ENCODE measurements at places on chromosomes 6 and 20. TPM values are rescaled to one million over a fixed set of nuclear protein-coding genes. Genes with fewer than 3 reads are reported as not detected.

CST1 gene
- total RNA-seq: not detected

DNA sequence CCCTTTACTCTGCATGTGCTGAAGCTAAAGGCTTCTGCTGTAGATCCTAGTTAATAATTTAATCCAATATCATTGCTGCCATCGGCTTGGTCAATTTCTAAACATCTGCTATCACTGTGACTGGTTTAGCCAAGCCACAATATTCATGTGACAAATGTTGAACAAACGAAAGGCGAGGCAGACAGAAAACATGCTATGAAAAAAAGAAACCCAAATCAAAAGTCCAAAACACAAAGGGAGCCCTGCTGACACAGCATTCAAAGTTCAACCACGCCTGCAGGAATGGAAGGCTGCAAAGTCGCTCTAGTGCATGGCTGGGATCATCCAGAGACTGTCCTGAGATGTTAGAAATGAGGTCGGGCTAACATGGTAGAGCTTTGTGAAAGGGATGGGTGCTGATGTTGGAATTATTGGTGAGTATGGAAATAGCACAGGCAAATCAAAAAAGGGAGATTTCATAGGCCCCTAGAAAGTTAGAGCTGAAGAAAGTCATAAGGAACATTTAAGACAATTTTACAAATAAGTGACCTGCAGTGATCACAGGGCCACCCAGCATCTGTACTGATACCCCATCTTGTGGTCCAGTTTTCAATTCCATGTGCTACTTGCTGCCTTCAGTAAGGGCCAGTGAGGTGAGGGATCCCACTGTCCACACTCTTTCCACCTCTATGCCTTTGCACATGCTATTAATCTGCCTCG, 8.8 kb upstream of the NHSL1 start:
- no peak for ATAC-seq

DNA sequence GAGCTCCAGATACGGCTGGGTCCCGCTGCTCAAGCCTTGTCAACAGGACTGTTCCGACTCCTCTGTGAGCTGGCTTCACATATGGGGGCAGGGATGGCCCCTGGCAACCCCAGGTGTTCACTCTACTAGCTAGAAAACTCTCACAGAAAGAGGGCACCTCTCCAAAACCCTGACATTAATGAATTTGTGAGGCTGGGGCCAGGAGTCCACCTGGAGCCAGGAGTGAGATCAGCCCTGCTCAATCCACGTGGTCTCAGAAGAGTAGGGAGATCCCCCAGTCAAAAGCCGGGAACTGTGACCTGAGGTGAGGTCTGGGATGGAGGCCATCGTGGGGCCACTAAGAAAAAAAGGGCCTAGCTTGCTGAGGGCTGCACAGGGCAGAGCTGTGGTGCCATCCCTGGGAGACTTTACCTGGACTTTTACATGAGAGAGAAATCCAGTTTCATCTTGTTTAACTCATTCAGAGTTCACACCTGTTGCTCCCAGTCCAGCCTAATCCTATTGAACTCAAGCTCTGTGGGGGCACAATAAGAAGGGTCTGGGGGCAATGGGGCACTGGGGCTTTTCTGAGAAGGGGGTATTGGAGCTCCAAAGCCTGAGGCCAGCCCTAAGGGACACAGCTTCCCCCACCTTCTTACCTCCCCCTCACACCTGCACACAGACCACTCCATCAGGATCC, 144.3 kb upstream of the MLN start:
- no peak for ATAC-seq

SLC35F1 gene
- total RNA-seq: not detected

DNA sequence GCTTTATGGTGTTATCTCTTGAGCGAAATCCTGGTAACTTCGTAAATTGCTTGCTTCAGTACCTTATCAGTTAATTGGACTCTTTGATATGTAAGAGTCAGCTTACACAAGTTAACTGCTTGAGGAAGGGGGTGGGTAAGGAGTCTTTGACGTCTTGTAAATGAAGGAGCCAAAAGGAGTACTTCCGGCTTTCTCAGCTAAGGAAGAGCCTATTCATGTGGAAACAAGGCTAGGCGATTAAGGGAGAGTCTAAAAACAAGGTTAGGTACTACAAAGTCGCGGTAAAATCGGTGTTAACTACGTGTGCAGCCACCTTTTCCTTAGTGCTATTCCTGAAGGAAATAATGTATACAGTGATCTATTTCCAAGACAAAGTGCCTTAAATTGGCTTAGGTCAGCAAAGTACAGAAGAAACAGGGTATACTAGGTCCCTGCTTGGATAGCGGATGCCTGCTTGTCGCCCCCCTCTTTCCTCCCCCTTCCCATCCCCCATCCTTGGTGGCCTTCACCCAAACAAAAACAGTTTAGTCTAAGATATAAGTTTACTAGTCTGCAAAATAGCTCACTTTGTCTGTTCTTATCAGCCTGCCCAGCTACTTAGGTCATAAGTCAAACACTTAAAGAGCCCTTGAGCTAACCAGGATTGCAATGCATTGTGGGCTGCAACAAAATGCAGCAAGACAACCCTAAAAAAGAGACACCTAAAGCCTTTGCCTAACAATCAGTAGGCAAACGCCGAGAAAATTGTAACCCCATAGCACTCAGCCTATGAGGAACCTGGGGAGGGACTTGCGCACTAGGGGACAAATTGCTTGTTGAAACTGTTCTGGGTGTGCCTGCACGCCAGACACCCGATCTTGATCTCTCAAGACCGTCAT, 147.3 kb downstream of the TRIM27 start:
- no peak for ATAC-seq

REM1 gene
- 0.20 TPM for total RNA-seq

SOX18 gene
- total RNA-seq: 5.4 TPM

TMEM217 gene
- total RNA-seq: 0.84 TPM

- ATAC-seq: no peak
Observed at GRCh38 chr6:154241581-154241980, 115.0 kb downstream of the IPCEF1 start.

GRCh38 chr6:40681622-40682021, 94.5 kb upstream of the LRFN2 start:
- no peak for ATAC-seq

DNA sequence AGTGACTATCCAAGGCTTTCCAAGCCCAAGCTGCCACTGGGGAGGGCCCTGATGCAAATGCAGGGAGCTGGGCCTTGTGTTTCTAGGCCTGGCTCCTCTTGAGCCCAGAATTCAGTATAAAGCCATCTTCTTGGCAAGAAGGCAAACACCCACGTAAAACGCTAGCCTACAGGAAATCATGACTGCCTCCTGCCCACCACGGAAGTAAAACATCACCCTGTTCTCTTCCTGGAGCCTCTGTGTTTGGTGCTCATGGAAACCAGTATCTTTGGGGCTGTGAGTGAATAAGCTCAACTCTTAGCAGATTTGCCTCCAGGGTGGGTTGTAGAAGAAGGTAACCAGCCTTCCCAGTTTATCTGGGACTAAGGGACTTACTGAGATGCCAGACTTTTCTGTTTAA, 271.0 kb downstream of the ZNF217 start:
- no peak for ATAC-seq

DNA sequence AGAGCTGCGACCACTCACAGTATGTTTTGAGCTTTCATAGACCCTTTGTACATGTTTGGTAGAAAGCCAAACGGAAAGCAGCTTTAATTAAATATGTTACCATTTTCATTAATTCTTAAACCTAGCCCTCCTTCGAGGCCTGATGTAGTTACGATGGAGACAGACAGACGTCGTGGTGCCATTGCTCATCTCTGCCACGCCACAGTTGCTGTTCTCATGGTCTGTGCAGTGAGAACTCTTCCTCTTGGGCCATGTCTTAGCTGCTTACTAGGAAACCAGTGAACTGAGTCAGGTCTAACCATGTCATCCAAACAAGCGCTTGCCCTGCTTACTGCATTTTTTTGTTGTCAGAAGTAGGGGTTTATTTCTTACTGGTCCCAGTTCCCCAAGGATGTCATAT, 62.8 kb downstream of the SNX9 start:
- no peak for ATAC-seq

- no peak for ATAC-seq
Observed at GRCh38 chr6:122098201-122098678, 301.2 kb upstream of the HSF2 start.

DNA sequence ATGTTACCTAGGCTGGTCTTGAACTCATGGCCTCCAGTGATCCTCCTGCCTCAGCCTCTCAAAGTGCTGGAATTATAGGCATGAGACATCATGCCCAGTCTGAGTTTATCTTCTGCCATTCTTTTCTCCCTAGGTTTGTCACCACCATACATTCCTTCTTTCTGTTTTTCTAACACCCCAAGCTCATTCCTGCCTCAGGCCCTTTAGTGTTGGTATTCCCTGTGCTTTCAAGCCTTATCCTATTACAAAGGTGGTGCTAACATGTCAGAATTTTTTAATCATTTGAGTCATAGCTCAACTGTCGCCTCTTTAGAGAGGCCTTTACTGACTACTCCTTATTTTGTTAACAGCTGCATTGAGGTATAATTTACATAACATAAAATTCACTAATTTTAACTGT, 221.1 kb upstream of the PRSS16 start:
- no peak for ATAC-seq

HLA-DRA gene
- 38.7 TPM for total RNA-seq

GRCh38 chr20:23795526-23795925, 31.0 kb downstream of the CST2 start:
- ATAC-seq: no peak

GSTA2 gene
- total RNA-seq: not detected

DNA sequence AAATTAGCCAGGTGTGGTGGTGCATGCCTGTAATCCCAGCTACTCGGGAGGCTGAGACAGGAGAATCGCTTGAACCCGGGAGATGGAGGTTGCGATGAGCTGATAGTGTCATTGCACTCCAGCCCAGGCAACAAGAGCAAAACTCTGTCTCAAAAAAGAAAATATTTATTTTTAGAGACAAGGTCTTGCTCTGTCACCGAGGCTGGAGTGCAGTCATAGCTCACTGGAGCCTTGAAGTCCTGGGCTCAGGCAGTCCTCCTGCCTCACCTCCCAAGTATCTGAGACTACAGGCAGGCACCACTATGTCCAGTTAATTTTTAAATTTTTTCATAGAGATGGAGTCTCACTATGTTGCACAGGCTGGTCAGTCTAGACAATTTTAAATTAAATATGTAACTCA, 16.2 kb upstream of the CEBPB start:
- no peak for ATAC-seq

GHRH gene
- total RNA-seq: not detected

GRCh38 chr20:12255461-12255970, 337.8 kb downstream of the BTBD3 start:
- ATAC-seq: no peak

- ATAC-seq: no peak
Observed at GRCh38 chr6:85396159-85396808, 53.6 kb upstream of the NT5E start.

DNA sequence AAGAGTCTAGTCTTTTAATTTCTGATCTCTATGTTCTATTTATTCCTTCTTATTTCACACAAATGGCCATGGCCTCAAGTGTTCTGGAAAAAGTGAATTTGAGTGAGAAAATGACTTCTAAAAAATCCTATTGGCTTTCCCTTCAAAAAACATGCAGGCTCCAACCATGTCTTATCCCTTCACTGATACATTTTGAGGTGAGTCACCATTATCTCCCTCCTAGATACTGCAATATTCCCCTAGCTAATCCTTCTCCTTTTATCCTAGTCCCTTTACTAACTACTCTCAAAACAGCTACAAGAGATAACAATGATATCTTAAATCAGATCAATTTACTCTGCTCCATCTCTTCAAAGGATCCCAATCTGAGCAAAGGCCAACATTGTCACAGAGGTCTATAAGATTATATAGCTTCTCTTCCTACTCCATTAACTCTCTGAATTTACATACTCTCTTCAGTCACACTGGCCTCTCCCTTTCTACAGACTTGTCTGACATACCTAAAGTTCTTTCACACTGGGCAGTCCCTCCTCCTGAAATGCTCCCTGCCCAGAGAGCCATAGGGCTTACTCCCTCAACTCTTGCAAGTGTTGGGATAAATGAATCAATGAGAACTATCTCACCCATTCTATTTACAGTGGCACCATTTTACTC, 129.2 kb downstream of the TENT5A start:
- ATAC-seq: no peak

- no peak for ATAC-seq
Observed at GRCh38 chr6:21163110-21163837, 430.3 kb upstream of the SOX4 start.

GRCh38 chr6:139763468-139764210, 389.2 kb upstream of the CITED2 start:
- ATAC-seq: no peak

GRCh38 chr6:57303931-57304681, 13.3 kb upstream of the PRIM2 start:
- no peak for ATAC-seq

MRAP2 gene
- 1.0 TPM for total RNA-seq

DNA sequence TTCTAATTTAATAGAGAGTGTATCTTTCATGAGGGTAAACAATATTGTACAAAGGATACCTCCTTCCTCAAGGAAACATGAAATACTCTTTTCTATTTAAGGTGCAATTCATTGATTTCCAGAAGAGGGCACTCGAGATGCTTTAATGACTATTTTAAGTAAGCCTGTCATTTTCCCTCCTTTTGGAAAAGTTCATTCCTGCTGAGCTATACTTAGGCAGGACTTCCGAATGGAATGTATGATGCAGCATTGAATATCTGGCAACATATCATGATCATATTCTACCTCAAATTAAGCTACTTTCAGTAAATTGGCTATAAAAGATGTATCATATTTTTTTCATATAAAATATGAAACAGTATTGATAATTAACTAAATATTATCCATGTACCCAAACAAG, 5.0 kb downstream of the DST start:
- peak; percentile 35 for ATAC-seq

DNA sequence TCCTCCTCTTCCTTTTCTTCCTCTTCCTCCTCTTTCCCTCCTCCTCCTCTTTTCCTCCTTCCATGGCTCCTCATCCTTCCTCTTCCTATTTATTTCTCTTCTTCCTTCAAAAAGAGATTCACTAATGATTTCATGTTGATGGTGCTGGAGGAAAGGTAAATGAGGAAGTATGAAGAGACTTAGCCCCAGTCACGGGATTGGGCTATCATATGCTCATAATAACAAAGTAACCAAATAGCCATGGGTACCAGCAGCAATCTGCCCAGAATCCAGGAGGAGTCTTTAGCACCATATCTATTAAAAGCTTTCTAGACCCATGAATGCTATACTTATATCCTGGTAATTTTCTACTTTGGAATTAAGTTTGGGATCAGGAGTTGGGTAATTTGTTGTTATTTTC, 910.9 kb upstream of the MAP3K7 start:
- ATAC-seq: no peak

DNA sequence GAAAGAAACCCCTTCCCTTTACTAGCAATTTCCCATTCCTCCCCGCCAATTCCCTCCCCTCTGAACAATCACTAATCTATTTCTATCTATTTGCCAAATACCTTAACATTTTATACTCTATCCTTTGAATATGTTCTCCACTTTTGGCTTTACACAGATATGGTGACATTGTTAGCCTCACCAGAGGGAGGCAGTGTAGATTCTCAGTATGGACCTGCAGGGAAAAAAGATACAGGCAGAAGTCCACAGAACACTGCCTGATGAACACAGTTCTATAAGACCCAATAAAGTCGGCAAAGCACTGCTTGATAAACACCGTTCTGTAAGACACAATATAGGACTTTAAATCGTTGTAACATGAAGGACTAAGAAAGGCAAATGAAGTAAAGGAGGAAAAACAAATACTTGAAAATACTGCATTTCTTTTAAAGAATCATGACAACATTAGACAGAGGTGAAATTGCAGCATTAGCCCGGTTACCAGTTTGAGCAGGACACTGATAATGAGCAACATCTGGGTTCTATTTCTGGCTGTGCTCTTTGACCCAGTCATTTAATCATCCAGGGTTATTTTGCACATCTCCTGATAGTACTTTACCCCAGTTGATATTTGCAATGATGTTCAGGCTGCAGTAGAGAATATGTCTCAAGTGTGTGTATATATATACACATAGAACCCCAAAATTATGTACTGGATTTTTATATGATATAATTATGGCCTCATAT, 296.8 kb downstream of the UTRN start:
- ATAC-seq: peak; percentile 37

SAPCD1 gene
- 0.64 TPM for total RNA-seq
